ENCODE measurements at places on chromosomes 12 and 14. TPM values are rescaled to one million over a fixed set of nuclear protein-coding genes. Genes with fewer than 3 reads are reported as not detected.

The PLBD1 gene
- total RNA-seq = 3.4 TPM

The SLC15A4 gene
- 52.3 TPM for total RNA-seq

The RASAL1 gene
- 1.8 TPM for total RNA-seq

The MDGA2 gene
- not detected for total RNA-seq
